ENCODE measurements at places on chromosomes 4 and X. TPM values are rescaled to one million over a fixed set of nuclear protein-coding genes. Genes with fewer than 3 reads are reported as not detected.

The NR3C2 gene
- 43.4 TPM for total RNA-seq

The CPE gene
- 87.7 TPM for total RNA-seq

The TMSB15A gene
- not detected for total RNA-seq

The ODAPH gene
- not detected for total RNA-seq

The GRIA3 gene
- total RNA-seq: 1.4 TPM

GRCh38 chrX:22202251-22202650 is 70.5 kb upstream of the CBLL2 start:
- H3K4me1 ChIP-seq: no peaks in the 10 kb centered on the region
- DNase-seq: no peak
- no peak overlapping the region for H3K27ac ChIP-seq
- no peak overlapping the region for H3K4me3 ChIP-seq
- no peaks in the 10 kb centered on the region for H3K27me3 ChIP-seq

- DNase-seq: no peak
- no peaks in the 10 kb centered on the region for H3K36me3 ChIP-seq
- H3K4me1 ChIP-seq: no peaks in the 10 kb centered on the region
- H3K27me3 ChIP-seq: no peaks in the 10 kb centered on the region
- no peak overlapping the region for H3K4me3 ChIP-seq
Measured at GRCh38 chr4:170110285-170110672, 20.5 kb upstream of the AADAT start.
